ENCODE measurements at places on chromosomes 7 and 10.

DNA sequence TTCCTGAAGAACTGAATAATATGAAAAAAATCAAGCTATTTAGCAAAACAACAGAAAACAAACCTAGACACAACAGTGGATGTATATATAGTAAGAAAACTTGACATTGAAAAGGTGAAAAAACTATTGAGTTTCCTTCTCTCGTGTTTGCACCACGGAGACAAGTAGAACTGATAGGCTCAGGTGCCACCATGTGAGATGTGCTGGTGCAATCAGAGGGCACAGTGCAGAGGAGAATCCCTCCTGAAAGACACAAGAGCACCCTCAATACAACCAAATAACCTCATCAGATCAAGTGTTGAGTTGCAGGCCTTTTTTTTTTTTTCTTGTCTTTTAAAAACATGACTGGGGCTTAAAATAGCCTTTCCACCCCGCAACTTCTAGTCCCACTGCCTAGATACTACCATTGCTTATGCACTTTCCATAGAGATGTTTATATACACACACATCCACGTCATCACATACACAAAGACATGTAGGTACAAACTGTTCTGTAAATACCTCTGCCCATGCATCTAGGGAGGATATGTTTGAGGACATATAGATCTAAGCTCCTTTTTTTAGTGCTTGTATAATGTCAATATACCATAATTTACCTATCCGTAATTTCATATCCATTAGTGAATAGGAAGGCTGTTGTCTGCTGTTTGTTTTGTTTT is 54.1 kb downstream of the UBE2H start:
- no peak for DNase-seq

DNA sequence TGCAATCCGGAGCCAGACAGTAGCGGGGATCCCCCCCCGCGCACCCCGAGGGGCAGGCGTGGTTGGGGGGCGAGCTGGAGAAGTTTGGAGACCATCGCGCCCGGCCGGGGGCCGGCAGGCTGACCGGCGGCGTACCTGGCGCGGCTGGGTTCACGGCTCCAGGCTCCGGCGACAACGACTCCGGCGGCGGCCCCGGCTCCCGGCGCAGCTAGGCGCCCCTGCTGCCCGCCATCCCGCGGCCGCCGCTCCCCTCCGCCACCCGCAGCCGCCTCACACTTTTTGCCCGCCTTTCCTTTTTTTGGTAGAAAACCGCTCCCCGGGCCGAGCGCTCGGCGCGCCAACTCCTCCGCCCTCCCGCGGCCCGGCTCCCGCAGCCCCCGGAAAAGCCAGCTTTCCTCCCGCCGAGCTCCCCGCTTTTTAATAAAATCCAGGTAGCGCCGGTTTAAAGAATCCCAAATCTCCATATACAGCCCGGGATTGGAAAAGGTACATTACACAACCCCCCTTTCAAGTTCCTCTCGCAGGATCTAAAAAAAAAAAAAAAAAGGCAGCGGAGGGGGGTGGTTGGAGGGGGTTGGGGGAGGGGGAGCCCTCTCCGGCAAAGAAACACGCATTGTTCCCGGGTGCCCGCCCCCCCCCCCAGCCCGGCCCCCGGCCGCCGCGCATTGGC is at the start of gene TNRC18:
TSS of gene TNRC18 (minus strand) at position 529 of the 670 bp plus-strand sequence. CDS start 2,588 bp downstream, outside the sequence.
- DNase-seq: no peak

- DNase-seq: no peak
Measured at GRCh38 chr7:30694218-30694745, 12.0 kb upstream of the CRHR2 start.

GRCh38 chr7:30412782-30413504 is 65.6 kb downstream of the NOD1 start:
- no peak for DNase-seq

DNA sequence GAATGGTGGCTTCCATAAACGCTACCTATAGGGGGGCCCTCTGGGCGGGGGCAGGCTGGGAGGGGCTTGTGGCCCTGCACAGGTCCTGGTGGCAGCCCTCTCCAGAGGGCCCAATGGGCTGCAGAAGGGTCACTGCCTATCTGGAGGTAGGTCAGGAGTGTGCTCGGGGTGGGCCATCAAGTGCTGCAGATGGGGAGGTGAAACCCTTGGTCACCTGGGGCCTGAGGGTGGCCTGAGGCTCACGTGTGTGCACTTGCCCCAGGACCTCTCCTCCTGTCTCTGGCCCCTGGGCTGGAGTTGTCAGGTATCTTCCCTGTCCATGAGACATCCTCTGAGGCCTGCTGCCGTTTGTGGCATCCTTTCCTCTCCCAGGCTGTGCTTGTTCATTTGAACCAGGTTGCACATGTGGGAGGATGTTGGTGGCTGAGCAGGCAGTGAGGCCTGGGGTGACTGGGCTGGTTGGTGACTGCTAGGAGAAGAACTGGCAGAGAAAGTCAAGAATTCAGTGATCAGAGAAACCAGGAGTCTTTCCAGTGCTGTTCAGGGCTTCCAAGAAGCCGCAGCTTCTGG is 21.1 kb upstream of the SH2D4B start:
- no peak for DNase-seq

GRCh38 chr7:100714725-100715124 is 5.5 kb upstream of the EPO start:
- DNase-seq: no peak

- no peak for DNase-seq
Measured at GRCh38 chr7:36283181-36283580, 106.5 kb upstream of the ANLN start.

DNA sequence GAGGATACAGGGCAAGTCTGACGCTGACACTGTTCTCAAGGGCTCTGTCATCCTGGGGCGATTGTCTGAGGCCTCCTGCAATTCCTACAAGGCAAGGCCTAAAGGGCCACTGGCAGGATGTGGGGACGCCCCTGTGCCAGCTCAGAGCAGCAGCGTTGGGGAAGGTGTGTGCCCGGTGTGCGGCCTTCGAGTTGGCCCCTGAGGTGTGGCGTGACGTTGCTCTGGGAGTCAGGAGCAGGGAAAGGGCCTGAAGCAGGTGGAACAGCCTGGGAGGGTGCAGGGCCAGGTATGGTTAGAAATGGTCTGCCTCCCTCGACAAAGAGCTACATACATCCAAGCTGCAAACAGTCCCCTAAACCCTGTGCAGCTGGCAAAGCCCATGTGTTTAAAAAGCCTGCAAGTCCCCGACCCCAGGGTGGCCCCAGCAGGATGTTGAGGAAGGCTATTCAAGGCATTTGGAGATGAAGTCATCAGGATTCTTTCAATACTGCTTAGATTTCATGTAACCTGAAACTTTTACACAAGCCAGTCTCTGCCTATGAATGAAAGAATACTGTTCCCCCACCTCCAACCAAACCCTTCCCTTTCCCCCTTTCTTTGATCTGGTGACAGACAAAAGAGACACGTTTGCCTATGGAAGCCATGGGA is 142.5 kb upstream of the TNS3 start:
- no peak for DNase-seq

DNA sequence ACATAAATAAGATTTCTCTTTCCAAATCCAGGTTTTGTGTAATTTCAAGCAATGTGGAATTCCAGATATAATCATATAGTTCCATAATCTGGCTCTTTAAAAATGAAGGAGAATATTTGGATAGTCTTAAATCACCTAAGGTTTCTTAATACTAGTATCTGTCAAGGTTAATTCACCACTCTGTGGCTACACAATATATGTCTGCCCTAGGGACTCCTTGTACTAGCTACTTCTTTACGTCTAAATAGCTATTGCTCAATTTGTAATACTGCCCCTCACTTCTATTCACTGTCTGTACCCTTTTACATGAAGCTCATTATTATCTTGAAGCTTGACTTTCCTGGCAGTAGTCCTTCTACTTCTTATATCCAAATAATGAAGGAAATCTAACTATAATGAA is 47.2 kb downstream of the CACNA2D1 start:
- no peak for DNase-seq

DNA sequence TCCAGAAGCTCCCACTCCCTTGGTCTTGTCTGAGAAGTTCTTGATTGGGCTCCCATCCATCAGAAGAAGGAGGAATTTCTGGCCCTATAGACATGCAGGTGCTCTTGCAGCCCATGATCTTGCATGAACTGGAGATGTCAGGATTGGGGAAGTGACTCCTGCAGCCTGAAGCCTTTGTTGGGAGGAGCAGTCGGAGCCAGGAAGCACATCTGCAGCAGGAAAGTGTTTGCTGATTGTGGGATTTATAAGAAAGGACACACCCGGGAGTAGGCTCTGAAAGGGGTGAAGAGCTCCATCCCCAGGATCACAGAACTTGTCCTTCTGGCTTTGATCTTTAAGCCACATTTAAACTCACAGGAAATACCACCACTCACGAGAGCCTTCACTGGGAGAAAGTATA is 185.2 kb downstream of the DYNC1I1 start:
- no peak for DNase-seq

DNA sequence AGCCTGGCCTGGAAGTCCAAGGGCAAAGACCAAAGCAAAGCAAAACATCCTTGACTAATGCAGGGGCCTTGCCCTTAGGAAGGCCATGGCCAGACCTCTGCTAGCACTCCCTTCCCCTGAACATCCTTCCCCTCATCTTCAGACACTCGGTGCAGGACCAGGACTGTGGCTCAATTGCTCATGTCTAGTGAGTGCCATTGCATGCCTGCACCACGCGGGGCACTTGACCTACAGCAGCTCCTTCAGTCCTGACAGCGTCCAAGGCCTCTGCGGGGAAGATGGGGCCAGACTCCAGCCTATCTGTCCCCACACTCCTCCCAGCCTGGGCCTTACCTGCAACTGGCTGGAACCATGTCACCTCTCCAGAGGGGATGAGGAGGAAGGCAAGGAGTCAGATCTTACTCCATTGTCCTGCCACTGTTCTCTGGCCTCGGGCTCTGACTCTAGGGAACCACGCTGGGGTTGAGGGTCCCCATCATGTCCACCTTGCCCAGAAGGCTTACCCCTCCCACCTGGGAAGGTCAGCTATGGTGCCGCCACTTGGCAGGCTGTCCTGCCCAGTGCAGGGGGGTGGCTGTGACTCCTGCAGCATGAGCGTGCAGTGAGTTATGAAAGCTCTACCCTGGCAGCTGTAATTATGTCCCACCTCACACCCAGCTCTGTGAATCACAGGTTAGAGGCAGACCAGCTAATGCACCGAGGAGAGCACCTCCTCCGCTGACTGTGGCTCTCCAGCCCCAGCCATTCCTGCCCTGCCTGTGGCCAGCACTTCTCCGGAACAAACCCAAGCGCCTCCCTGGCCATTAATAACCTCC is 16.1 kb downstream of the DRGX start:
- no peak for DNase-seq

- no peak for DNase-seq
Measured at GRCh38 chr10:59227136-59227673, 50.8 kb downstream of the PHYHIPL start.

DNA sequence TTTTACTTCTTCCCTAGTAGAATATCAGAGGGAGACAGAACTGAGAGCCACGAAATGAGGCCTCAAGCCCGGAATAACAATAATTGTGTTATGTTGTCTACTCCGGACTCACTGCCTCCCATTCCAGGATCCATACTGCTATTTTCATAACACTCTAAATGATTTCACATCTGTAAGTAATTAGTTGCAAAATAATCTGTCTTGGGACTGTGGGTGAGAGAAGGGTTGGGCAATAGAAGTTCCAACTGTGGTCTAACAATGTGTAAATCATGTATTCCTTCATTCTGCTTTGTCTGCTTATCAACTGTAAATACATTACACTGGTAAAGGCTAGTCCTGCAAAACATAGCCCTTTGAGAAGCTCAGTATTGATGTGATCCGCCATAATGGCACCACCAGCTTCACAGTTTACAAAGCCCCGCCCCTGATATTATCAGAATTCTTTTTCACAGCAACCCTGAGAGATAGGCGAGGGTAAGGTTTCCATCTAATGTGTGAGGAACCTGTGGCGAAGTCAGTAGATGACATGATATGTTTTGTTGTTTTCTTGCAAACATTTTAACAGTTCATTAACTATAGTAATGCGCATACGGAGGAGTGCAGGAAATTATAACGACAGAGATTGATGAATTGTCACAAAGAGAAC is 265.7 kb upstream of the BMPER start:
- DNase-seq: no peak

- DNase-seq: no peak
Measured at GRCh38 chr10:86178401-86179152, 188.0 kb downstream of the GRID1 start.

GRCh38 chr7:8146788-8147413 is 115.1 kb downstream of the ICA1 start:
- no peak for DNase-seq
